ENCODE measurements at places on chromosomes 3 and 15.

GRCh38 chr3:156761713-156762451 is 64.3 kb upstream of the LEKR1 start:
- no peak for DNase-seq

DNA sequence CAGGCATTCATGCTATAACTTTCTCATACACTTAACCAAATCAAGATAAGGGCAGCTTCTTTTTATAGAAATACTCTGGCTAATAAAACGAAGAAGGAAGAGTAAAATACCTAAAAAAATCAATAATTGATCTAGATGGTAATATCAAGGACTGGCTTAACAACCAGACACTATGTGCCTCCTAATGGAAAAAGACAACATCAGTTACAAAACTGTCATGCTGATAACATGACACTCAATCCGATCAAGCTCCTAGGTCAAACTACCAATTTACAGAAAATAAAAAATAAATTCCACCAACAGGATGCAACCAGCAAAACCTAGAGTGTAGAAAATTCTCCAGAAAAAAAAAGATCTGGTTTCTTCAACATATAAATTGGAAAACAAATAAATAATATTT is 634.6 kb downstream of the IGSF11 start:
- no peak for DNase-seq

GRCh38 chr3:54064486-54064885 is 57.9 kb upstream of the CACNA2D3 start:
- no peak for DNase-seq

GRCh38 chr3:194130807-194131589 is 5.0 kb upstream of the HES1 start:
- no peak for DNase-seq

- DNase-seq = no peak
These were observed 74.5 kb upstream of the BLM start for GRCh38 chr15:90642464-90643300.

- DNase-seq = no peak
These were observed 4.6 kb downstream of the ATP11B start for GRCh38 chr3:182797876-182798275.

GRCh38 chr3:45979378-45979777 is 16.2 kb downstream of the FYCO1 start:
- DNase-seq = no peak

GRCh38 chr15:88938802-88939485 is 25.8 kb upstream of the MFGE8 start:
- no peak for DNase-seq

DNA sequence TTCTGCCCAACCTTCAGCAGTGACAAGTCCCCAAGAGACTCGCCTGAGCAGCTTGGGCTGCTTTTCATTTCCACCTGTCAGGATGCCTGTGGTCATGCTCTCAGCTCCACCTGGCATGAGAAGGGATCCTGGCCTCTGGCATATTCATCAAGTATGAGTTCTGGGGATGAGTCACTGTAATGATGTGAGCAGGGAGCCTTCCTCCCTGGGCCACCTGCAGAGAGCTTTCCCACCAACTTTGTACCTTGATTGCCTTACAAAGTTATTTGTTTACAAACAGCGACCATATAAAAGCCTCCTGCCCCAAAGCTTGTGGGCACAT is 3.5 kb downstream of the MYD88 start:
- no peak for DNase-seq

DNA sequence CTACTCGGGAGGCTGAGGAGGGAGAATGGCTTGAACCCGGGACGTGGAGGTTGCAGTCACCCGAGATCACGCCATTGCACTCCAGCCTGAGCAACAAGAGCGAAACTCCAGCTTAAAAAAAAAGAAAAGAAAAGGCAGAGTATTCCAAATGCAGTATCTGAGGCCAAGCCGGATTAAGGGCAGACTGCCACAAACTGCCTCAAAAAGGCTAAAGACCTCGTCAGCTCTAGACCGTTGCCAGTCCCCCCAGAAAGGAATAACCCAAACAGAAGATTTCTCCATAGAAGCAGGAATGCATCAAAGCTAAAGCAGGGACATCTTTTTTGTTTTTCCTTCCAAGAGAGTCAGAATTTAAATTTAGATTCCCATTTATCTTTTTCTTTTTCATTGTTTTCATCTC is 72.9 kb downstream of the TM4SF4 start:
- DNase-seq = no peak

- peak; percentile 27 for DNase-seq
These were observed 54.4 kb upstream of the EHHADH start for GRCh38 chr3:185308126-185308754.
